ENCODE measurements at places on chromosomes 2 and 18. TPM values are rescaled to one million over a fixed set of nuclear protein-coding genes. Genes with fewer than 3 reads are reported as not detected.

AQP12A gene
- not detected for total RNA-seq

TXNL4A gene
- total RNA-seq = 198 TPM

- no peak for DNase-seq
These were observed 13.1 kb upstream of the MFF start for GRCh38 chr2:227311861-227312506.

DNA sequence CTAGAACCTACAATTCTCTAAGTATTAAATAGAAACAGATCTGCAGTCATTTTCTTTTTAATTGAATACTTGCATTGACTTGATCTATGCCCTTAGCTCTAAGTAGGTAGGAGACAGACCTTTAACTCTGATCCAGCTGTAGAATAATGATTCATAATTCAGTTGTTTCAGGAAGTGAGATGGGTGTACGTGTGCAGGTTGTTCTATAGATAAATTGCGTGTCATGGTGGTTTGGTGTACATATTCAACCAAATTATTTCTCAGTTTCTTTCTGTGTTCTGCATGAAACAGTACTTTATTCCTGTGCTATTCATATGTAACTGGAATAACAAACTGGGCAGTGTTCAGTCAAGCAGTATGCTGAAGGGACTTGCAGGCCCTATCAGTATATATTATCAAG lies 34.3 kb upstream of the CD226 start:
- DNase-seq = peak; percentile 44

- DNase-seq = no peak
These were observed 180.1 kb upstream of the OSR1 start for GRCh38 chr2:19538411-19538963.
